ENCODE measurements at places on chromosomes 6 and 20. TPM values are rescaled to one million over a fixed set of nuclear protein-coding genes. Genes with fewer than 3 reads are reported as not detected.

DNA sequence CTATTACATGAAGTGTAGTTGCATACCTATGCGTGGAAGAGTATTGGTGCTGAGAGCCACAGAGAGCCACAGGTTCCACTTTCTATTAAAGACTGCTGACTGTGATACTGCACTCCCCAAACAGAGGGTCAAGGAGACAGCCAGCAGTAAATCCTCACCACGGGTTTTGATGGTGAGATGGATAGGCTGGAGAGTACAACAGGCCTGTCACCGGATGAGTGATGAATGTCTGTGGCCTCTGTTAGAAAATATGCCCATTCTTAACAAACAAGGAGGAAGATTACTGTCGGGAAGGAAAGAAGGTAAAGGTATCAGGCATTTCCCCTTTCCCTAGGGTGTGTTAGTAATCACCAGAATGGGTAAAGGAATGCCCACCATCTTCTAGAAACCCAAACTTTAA lies 286.5 kb downstream of the ALDH8A1 start:
- DNase-seq, result no peak

GRCh38 chr6:88982720-88983119 lies 19.3 kb upstream of the RNGTT start:
- peak; percentile 53 for DNase-seq

GRCh38 chr6:108651340-108652227 lies 90.9 kb downstream of the FOXO3 start:
- DNase-seq, result no peak

- DNase-seq, result no peak
Observed at GRCh38 chr20:50286174-50286511, 95.5 kb downstream of the CEBPB start.

- DNase-seq, result no peak
Observed at GRCh38 chr6:16730738-16731477, 30.4 kb downstream of the ATXN1 start.

GRCh38 chr20:6265204-6265904 lies 142.5 kb upstream of the FERMT1 start:
- no peak for DNase-seq

- no peak for DNase-seq
Observed at GRCh38 chr20:2794866-2795447, 5.5 kb downstream of the CPXM1 start.

DNA sequence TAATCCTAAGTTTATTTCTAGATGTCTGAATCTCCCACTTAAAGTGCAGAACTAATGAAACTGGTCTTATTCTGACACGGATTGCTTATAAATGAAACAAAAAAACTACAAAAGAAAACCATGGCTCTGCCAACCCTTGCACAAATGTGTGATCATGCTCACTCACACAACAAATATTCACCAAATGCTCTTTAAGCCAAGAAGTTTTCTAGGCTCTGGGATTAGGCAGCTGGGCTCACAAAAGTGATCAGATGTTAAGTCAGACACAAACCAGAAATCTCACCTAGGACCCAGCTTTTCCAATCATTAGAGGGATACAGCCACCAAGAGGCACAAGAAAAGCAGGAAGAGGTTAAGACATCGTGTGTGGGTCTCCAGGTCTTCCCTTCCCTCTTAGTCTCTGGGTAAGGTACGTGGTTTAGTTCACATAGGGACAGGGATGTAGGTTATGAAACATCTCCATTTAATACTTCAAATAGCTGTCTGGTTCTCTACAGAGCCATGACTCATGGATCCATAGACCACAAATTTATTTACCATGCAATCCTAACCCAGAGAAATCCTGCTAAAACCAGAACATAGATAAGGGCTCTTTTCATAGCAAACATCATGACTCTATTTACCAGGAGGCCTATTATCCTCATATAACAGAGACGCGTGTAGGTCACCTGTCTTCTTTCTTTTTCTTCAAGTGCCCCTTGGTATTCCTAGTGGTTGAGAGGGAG lies 165.2 kb downstream of the WDR27 start:
- no peak for DNase-seq

DNA sequence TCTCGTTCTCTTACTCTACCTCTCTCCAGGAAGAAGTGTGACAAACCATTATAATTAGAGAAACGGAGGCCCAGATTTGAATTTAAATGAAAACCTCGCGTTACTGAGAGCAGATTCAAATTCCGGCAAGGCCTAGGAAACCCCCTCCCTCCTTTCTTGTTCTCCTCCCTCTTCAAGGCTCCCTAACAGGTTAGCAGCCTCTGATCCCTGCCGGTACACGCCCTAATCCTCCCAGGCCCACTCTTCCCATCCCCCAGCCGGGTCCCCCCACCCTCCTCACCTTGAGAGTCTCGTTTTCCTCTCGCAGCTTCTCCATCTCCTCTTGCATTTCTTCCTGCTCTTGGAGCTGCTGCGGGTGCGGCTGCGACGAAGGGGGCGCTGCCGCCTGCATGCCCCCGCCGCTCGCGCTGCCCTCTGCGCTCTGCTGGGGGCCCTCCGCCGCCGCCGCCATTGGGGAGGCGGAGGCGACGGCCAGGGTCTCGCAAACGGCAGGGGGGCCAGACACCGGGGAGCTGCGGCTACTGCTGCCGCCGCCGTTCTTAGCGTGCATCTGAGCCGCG lies 3.8 kb downstream of the MTCL3 start:
- DNase-seq, result no peak

DNA sequence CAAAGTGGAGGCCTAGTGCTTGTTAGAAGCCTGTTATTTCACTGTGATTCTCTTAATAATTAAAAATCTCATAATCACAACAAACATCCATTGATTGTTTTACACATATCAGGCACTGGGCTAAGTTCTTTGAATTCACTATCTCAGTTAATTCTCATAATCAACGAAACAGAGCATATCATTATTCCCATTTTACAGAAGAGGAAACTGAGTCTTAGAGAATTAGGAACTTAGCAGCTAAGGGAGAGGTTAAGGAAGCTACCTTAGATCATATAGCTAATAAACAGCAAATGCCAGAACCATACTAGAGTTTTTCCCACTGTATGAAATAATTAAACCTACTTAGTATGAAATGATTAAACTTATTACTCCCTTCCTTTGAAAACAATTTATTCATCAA lies 7.0 kb downstream of the HMGN3 start:
- no peak for DNase-seq

GRCh38 chr20:25565578-25566157 lies 19.7 kb downstream of the NINL start:
- DNase-seq, result no peak

DNA sequence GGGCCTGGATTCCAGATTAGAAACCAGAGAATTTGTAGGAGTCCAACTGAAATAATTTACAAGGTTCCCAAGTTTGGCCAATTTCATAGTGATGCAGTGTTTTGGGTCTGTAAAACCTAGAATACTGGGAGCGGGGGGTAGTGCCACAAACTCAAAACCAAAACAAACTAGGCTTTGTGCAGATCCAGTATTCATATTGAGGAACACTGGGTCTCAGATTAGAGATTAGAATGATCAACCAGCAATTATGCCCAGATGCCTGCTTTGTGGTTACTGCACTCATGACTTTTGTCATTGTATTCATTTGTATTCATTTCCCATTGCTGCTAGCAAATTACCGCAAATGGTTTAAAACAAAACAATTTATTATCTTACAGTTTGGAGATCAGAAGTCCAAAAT lies 3.2 kb upstream of the NDUFAF4 start:
- no peak for DNase-seq

GRCh38 chr6:157989541-157990289 lies 8.1 kb downstream of the SYNJ2 start:
- no peak for DNase-seq

GRCh38 chr6:48597951-48598350 lies 487.0 kb upstream of the PTCHD4 start:
- no peak for DNase-seq

DNA sequence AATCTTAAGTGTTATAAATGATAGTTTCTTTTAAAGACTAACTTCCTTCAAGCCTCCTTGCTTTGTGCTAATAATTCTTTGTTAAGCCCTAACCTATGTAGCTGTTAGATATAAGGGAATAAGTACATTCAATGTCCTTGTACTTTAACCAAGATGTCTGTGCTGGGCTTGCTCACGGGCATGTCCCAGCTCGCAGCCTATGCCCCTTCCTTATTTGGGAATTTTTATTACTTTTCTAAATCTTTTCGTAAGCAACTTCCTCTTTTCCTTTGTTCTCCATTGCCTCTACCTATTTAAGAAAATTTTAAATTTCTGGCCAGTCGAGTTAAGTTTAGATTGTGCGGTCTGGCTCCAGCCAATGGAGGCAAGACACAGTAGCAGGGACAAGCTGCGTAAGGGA lies 26.0 kb upstream of the CDK19 start:
- no peak for DNase-seq

DNA sequence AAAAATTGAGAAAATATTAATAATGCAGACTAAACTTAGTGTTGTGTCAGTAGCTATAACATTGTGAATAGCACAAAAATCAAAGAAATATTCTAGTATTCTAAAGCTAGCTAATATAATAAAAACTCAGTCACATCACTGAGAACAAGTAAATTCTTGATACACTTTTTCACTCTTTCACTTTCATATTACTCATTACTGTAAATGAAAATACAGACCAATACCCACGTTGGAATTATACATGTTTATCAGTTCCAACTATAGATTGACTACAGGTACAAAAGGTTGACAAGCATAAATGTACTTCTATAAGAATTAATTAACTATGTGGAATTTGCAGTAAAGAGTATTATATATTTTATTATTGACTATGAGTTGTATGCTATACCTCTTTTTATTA lies 1043.4 kb upstream of the FLRT3 start:
- no peak for DNase-seq

GRCh38 chr6:5606546-5606945 lies 345.2 kb downstream of the FARS2 start:
- no peak for DNase-seq

DNA sequence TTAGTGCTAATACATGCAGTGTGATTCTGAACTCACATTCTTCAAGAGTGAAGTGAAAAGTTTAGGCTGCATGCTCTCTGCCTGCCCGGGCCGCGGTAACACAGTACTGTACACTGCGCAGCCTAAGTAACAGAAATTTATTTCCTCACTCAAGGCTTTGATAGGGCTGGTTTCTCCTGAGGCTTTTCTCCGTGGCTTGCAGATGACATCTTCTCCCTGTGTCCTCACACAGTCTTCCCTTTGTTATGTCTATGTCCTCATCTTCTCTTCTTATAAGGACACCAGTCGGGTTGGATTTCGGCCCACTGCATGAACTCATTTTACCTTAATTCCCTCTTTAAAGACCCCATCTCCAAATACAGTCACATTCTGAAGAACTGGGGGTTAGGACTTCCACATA lies 51.1 kb upstream of the TMEM170B start:
- DNase-seq, result no peak

- no peak for DNase-seq
Observed at GRCh38 chr6:100335991-100336390, 128.7 kb downstream of the SIM1 start.

- DNase-seq, result no peak
Observed at GRCh38 chr6:38432479-38432878, 207.2 kb downstream of the BTBD9 start.

- no peak for DNase-seq
Observed at GRCh38 chr6:3725145-3726047, 26.1 kb downstream of the PXDC1 start.

DNA sequence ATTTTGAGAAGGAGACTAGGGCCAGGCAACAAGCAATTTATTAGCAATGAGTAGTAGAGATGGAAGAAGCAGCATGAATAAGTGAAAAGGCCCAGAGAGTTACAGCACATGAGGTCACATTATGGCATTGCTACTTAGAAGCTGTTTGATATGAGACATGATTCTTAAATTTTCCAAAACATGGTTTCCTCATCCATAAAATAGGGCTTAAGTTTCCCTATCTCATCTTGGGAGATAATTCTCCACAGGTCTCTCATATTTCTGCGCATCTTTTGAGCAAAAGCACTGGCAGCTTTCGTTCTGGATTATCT lies 656.1 kb downstream of the EPHA7 start:
- no peak for DNase-seq

- DNase-seq, result no peak
Observed at GRCh38 chr6:165769884-165770283, 106.8 kb upstream of the PDE10A start.

DNA sequence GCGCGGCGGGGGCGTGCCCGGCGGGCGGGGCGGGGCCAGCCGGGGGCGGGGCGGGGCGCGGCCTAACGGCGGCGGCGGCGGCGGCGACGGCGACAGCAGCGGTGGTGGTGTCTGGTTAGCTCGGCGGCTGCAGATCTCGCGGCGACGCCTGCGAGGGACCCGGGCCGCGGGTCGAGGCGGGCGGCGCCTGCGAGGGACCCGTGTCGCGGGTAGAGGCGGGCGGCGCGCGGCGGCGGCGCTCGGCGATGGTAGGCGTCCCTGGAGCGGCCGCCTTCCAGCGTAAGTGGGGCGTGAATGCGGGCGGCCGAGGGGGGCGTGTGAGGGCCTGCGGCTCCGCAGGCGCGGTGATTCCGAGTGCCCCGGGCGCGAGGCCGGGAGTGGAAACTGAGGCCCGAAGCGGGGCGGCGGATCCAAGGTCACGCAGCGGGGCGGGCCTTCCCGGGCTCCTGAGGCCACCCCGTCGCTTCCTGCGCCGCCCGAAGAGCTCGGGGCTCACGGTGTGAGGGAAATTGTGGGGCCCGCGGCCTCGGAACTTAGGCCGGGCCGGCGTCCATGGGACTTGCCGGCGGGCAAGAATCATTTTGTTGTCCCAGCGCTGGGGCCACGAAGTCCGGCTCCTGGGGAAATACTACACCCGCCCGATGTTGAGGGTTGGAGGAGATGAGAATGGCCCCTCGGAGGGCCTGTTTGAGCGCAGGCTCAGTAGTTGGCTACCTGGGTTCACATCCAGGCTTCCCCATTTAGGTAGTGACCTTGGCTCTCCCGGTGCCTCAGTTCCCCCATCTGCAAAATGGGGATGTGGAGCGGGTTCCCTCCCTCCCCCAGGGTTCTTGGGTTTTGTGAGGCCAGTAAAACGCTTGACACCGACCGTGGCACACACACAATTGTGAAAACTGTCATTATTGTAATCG lies at the start of gene CBFA2T2:
Gene CBFA2T2 (plus strand): TSS at position 74 of the 911 bp plus-strand sequence. CDS start 172 bp downstream, at position 246.
- DNase-seq, result peak; percentile 52

Gene MLN
- 0.61 TPM for total RNA-seq

Gene C6orf163
- 1.7 TPM for total RNA-seq

Gene DYNLT2
- 6.6 TPM for total RNA-seq

Gene SLC35F1
- total RNA-seq, result 0.14 TPM

Gene ARMC12
- total RNA-seq, result 1.1 TPM

Gene RFX6
- total RNA-seq, result not detected

Gene OOEP
- total RNA-seq, result not detected

Gene PPP2R5D
- total RNA-seq, result 45.8 TPM

Gene BPIFB4
- 0.05 TPM for total RNA-seq

Gene LIN28B
- total RNA-seq, result 5.1 TPM

Gene SFTA2
- 0.19 TPM for total RNA-seq

Gene MRS2
- 17.0 TPM for total RNA-seq

Gene AARS2
- total RNA-seq, result 9.8 TPM

Gene PTK6
- 0.19 TPM for total RNA-seq

Gene FUCA2
- total RNA-seq, result 6.3 TPM

Gene LPA
- total RNA-seq, result 0.14 TPM

Gene HLA-DRB5
- total RNA-seq, result 266 TPM

Data from thymus (tissue), 14 donors.